ENCODE measurements at places on chromosomes 12 and 14.

GRCh38 chr12:131694116-131694838 lies 16.6 kb upstream of the SFSWAP start:
- DNase-seq: no peak

DNA sequence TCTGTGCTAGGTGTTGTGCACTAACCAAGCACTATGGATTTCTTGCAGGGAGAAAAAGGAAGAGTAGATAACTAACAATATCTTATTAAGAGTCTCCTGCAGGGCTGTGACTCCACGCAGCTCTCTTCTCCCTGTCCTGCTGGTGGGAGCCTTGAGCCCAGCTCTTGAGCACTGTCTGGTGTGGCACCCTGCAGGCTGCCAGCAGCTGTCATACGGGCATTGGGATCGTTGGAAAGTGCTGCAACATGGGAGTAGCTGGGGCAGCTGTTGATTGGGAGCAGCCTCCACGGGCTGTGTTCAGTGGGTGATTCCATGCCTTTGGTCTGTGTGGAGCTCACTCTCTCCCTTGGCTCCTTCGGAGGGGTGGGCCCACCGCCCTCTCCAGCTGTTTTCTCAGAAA lies 125.3 kb downstream of the FBXL14 start:
- DNase-seq: no peak

GRCh38 chr14:61841145-61841544 lies 78.9 kb downstream of the SNAPC1 start:
- no peak for DNase-seq

DNA sequence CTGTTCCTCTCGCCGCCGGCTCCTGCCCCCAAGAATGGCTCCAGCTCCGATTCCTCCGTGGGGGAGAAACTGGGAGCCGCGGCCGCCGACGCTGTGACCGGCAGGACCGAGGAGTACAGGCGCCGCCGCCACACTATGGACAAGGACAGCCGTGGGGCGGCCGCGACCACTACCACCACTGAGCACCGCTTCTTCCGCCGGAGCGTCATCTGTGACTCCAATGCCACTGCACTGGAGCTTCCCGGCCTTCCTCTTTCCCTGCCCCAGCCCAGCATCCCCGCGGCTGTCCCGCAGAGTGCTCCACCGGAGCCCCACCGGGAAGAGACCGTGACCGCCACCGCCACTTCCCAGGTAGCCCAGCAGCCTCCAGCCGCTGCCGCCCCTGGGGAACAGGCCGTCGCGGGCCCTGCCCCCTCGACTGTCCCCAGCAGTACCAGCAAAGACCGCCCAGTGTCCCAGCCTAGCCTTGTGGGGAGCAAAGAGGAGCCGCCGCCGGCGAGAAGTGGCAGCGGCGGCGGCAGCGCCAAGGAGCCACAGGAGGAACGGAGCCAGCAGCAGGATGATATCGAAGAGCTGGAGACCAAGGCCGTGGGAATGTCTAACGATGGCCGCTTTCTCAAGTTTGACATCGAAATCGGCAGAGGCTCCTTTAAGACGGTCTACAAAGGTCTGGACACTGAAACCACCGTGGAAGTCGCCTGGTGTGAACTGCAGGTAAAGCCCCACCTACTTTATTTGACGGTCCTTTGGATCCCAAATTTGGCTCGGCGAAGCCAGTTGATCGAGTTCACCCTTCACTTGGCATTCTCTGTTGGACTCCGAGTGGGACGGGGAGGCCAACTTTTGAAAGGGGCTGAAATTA lies 1.5 kb downstream of the WNK1 start:
- no peak for DNase-seq

GRCh38 chr12:70078161-70078560 lies 165.1 kb upstream of the CNOT2 start:
- no peak for DNase-seq

GRCh38 chr12:32617534-32617933 lies 61.6 kb upstream of the DNM1L start:
- DNase-seq: no peak

Data from stimulated activated CD4-positive, alpha-beta T cell treated with anti-CD3 and anti-CD28 coated beads, Interleukin-1b, Interleukin-23, amount 100 ng/mL, for 1 hour (primary cell).